Stimulated activated CD8-positive, alpha-beta memory T cell treated with anti-CD3 and anti-CD28 coated beads, Interleukin-7, amount 100 ng/mL, for 1 hour (primary cell): ENCODE measurements at places on chromosomes 7 and 10.

GRCh38 chr7:95828824-95829790, 56.8 kb downstream of the DYNC1I1 start:
- DNase-seq: no peak

- DNase-seq: no peak
Observed at GRCh38 chr10:21972584-21972983, 30.9 kb downstream of the DNAJC1 start.

DNA sequence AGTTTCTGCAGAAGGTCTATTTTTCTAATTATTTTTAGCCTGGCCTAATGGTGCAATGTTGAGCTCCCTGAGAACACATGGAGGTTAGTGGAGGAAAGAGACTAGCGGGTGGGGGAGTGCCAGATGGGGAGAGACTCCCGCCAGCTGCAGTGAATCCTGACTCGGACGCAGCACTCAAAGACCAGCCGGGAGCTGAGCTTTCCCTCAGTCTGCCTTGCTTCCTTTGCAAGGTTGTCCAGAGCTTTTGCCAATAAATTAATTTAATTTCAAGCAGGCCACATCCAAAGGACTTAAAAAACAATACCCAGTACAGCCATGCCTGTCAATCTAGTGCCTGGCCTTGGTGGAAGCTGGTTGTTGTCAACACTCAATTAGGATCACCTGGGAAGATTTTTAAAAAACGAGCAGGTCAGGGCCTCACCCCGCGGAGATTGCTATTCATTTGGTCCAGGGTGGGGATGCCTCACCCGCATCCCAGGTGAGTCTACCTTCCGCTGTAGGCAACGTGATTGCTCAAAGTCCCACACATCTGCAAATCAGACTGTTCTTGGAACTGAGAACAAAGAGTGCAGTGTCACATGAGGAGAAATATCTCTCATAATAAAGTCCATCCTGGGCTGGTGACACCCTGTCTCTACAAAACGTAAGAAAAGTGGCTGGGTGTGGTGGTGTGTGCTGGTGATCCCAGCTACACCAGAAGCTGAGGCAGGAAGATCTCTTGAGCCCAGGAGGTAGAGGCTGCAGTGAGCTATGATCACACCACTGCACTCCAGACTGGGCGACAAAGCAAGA, 4.0 kb downstream of the CLRN3 start:
- DNase-seq: no peak

DNA sequence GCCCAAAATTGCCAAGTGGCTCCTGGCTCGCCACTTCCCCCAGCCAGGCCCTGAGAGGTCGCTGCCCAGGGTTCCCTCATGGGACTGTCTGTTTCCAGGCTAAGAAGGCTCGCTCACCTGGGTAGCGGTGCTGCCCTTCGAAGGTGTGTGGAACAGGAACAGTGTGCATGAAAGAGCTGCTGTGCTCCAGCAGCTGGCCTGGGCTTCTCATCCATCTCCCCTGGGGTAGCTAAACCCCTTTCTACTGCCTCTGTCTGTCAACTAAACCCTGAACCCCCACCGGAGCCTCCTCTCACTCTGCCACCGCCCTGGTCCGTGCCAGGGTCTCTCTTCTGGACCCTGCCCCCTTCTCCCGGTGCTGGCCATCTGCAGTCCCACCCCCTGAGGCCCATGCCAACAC, 152.9 kb downstream of the EBF3 start:
- no peak for DNase-seq

DNA sequence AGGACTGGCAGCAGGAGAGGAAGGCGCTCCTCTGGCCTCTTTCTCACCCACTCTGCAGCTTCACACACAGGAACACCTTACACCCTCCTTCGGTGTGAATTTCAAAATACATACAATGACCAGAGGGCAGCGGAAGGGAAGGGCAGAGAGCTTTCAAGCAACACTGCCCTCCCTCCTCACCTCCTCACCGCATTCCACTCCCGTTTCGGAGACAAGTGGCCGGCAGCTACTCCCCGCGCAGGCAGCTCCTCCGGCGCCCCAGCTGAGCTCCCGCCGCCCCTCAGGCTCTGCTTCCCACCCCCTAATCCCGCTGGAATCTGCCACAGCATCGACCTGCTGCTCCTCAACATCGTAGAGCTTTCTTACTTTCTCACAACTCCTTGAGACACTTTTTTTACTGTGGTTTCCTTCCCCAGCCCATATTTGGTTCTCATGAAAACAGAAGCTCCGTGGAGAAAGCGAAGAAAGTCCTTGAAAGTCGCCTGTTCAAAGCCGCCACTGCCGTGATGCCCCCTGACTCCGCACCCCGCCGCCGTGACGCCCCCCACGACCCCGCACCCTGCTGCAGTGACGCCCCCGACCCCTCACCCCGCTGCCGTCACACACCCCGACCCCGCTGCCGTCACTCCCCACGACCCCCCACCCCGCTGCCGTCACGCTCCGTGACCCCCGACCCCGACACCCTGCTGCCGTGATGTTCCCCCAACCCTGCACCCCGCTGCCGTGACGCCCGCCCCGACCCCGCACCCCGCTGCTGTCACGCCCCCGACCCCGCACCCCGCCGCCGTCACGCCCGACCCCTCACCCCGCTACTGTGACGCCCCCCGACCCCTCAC, 14.6 kb upstream of the GPER1 start:
- no peak for DNase-seq

GRCh38 chr10:31299119-31299518, 19.9 kb upstream of the ZEB1 start:
- DNase-seq: no peak

GRCh38 chr10:57017356-57018037, 656.4 kb upstream of the ZWINT start:
- no peak for DNase-seq

GRCh38 chr7:107355616-107356015, 114.2 kb upstream of the GPR22 start:
- DNase-seq: no peak

DNA sequence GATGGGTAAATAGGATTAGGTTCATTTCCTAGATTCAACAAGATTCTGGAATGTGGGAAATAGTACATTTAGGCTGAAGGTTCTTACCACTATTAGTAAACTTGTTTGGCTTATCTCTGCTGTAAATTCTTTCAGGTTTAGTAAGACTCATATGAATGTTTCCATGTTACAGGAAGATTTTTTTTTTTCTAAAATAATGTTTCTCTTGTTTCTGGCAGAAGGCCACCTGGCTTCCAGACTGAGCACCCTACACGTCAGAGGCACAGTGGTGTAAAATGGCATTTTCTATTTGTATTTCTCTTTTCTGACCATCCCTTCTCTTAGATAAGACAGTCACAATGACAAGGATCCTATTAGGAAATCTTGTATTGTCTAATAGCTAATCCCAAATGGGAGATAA, 22.7 kb upstream of the AASS start:
- no peak for DNase-seq

DNA sequence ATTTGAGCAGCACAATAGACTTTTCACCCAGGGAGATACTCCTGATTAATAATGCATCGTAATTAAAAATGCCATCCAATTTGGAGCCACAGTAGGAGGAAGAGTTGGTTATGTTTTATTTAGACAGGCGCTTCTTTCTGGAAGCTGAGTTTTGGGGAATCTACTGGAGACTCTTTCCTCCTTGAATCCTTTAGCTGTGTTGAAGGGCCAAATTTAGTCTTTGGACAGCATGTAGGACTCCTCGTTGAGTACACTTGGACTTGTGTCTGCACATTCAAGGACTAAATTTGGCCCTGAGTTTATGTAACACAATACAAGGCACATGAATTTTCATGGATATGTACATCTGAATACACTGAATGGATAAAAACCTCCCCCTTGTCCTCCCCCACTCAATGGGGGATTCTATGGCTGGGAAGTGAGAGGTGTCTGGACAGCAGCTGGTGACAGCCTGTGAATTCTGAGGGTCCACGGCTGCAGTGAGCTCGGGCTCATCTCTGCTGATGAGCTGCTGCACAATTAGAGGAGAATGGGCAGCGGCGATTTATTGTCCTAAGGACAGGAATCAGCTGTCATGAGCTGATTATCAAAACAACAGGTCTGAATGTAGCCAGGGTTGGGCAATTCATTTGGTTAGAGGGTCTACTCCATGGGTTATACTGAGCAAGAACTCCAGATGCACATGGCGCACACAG, 95.2 kb downstream of the PRTFDC1 start:
- DNase-seq: no peak

- no peak for DNase-seq
Observed at GRCh38 chr10:132418527-132419416, 21.8 kb downstream of the PWWP2B start.

GRCh38 chr7:22876986-22877729, 54.5 kb upstream of the TOMM7 start:
- DNase-seq: no peak

GRCh38 chr10:63681993-63682697, 160.9 kb downstream of the REEP3 start:
- no peak for DNase-seq

DNA sequence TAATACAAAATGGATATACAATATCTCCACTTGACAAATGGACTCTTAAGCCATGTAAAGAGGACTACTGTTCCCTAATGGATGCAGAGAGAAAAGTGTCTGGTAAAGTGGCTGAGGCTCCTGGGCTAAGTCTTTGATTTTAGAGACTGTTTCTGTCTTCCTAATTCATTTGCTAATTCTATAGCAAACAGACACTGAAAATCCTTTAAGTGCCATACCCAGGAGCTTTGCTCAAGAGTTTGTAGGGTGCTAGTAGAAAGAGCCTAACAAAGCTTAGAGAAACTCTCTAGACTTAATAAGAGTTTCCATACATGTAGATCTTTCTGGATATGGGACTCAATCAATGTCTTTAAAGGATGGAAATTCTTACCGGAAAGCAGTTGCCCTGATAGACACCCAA, 16.7 kb downstream of the CEP55 start:
- DNase-seq: no peak

- DNase-seq: no peak
Observed at GRCh38 chr10:123991611-123992570, 100.3 kb upstream of the CPXM2 start.

DNA sequence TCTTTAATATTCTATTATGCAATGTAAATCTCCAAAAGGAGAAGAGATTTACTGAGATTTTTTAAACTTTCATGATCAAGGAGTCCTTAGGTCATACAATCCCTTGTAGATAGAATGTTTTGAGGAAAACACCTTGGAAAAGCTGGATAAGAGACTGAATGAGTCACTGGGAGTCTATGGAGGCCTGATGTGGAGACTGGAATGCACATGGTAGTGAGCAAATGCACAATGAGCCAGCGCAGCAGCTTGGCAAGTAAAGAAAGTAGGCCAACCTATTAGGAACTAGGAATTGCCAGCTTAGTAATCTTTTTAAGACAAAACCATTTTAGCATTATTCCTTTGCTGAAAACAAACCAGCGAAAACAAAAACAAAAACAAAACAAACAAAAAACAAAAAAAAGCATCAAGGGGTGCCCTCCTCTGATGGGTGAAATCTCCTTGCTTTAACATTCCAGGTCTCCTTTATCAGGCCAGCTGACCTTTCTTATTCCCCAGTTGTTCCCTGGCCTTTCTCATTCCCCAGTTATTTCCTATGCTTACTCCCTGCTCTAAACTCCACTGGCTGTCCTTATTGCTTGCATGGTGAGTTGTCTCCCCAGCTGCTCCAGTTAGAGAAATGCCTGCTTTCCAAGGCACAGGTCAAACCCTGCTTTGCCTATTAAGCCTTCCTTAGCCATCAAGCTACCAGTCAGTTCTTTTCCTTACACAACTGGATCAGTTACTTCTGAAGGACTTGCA, 135.8 kb downstream of the PLCE1 start:
- no peak for DNase-seq

GRCh38 chr10:77967611-77968022, 41.1 kb upstream of the DLG5 start:
- DNase-seq: no peak

DNA sequence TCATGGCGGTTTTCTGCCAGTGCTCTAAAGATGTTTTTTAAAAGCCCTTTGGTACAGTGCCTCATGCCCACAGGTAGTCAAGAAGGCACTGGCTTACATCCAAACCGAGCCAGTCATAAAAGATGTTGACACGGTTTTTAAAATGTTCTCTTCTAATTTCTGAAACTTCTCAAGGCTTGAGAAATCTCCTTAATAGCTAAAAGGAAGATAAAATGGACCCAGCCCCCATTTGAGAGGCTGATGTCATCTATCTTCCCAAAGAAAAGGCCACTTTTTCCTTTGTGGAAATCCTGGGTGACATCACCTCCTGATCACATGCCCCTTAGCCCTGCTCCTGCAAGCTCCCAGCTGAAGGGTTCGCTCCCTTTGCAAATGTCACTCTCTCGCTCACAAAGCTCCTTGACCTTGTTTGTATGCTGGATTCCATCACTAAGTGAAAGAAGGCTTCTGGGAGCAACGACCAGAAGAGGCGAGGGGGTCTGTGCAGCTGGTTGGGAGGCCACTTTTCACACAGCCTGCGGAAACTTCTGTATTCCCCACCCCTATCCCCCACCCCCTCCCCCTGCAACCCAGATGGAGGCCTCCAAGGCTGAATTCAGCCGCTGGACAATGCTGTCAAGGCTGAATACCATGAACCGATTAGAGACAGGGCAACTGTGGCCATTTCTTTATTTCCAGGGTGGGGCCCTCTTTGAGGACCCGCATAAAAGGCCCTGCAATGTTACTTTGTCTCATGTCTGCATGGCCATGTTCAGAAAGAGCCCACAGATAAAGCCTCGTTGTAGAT, 122.8 kb downstream of the CUBN start:
- DNase-seq: no peak

DNA sequence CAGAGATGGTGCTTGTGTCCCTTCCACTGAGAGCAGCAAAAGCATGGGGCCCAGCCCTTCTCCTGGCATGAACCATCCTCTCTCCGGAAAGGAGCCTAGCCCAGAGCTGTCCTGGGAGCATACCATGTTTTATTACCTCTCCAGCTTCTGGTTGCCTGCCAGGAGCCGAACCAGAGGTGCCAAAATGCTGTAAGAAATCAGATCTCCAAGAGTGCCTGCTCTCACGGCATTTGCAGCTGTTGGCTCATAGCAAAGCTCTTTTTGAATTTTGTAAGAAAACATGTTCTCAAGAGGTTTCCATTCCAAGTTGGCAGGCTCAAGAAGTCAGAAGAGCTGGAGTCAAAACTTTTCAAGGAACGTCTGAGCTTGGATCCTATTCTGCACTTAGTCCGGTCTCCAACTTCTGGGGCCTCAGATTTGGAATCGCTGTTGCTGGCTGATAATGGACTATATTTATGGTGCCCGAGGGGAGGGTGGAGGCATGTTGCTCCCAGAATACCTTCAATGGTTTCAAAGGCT, 211.7 kb upstream of the MKI67 start:
- DNase-seq: no peak

DNA sequence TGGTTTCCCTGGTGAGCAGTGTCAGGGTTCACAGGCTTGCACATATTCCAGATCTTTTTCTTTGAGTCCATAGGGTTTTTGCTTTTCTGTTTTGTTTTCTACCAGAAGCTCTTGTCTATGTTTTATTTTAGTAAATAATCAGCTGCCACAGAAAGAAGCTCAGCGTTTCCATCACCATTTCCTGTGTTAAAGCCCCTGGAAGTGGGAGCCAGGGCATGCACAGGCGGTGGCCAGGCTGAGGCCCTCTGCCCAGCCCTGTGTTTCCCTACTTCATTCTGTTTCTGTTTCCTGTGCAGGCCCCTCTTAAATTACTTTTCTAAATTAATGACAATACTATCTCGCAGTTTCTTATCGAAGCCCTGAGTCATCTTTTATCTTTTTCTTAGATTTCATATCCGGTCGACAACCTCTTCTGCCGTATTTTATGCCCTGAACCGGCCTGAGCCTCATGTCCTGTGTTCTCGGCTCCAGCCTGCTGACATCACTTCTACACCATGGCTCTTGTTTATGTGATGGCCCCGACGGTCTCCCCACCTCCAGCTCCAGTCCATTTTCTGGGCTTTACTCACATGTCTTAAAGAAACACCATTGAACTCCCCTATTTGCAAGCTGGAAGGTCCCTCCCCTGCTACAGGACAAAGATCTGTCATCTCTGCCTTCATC, 442.2 kb downstream of the TCERG1L start:
- DNase-seq: no peak

GRCh38 chr10:429696-430095, 259.8 kb downstream of the DIP2C start:
- DNase-seq: no peak
